ENCODE measurements at places on chromosomes 7 and 10.

DNA sequence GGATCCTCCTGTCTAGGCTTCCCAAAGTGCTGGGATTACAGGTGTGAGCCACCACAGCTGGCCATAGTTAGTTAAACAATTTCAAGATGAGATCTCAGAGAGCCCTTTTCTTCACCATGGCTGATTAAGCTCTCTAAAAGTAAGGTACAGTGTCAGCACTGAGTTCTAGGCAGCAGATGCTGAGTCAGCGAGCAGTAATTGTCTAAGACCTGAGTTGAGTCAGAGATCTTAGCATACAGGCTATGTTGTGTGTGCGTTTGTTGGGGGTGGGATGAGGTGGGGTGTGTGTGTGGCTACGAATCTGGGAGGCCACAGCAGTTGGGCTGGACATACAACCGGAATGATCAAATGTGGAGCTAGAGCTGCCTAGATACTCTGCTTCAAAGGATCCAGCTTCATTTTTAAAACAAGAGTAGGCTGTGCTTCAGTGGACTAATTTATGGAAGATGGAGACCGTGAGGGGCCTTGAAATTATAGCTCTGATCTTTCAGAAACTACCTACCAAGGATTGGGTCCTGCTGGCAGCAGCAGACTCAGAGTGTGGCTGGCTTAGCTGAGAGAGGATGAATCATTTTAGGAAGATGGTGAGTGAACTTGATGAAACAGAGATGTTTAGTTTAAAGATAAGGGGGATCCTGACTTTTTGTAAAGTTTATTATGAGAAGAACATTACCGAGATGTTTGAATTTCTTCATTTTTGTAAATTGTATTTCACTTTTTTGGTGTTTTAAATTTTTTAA, 17.5 kb upstream of the MTPN start:
- DNase-seq: no peak

DNA sequence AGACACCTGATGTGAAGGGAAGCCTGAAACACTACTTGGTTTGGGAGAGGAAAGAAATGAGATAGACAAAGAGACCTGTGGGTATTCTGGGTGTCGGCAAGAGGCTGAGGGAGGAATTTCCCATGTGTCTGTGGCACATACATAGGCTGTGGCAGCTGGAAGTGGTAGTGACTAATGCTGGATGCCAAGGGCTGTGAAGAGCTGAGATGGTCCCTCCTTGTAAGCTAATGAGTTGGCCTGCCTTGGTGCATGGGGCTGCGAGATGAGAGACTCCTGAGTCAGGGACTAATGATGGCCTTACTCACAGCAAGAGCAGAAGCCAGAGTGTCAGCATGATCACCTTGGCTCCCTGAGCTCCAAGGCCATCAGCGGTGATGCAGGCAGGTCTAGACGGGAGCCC, 119.0 kb upstream of the EEPD1 start:
- no peak for DNase-seq

DNA sequence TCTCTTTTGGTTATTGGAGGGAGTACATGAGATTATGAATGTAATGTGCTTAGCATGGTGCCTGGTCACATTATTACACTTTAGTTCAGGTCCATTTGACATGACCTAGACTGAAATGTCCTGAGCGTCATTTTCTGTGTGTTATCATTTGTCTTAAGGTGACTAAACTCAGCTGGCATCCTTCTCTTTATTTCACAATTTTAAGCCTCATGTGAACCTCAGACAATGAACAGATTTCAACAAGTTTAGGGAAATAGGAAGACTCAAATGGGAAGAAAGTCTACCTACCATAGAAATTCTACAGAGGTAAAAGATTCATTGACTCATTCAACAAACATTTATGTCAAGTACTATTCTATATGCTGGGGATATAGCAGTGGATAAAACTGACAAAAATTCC, 70.2 kb upstream of the EXOC6 start:
- DNase-seq: no peak

DNA sequence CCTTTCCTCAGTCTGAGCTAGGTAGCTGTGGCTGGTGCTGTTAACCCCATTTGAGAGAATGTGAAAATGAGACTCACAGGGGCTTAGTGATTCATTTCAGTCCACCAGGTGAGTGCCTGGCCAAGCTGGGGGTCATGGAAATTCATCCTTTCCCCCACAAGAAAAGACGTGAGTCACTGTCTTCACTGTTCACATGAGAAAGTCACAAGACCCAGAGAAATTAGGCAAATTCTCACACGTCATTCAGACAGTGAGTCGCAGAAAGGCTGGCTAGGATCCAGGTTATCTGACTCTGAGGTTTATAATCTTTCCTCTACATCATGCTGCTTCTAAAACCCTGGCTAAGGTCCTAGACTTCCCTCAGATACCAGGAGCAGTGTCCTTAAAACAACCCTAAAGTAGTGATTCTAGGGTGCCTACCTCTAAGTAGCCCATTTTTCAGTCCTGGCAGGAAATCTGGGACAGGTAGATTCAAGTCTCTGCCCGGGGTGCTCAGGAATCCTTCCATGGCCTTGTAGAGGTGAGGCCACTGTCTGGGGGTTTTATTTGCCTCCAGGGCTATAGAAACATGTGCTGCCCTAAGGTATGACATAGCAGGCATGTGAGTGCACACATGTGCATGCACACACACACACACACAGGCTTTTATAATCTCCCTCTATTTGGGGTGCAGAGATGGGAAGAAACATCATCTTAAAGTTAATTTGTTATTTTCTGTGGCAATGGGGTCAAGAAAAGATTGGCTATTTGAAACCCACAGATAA, 427.9 kb upstream of the CELF2 start:
- DNase-seq: no peak

DNA sequence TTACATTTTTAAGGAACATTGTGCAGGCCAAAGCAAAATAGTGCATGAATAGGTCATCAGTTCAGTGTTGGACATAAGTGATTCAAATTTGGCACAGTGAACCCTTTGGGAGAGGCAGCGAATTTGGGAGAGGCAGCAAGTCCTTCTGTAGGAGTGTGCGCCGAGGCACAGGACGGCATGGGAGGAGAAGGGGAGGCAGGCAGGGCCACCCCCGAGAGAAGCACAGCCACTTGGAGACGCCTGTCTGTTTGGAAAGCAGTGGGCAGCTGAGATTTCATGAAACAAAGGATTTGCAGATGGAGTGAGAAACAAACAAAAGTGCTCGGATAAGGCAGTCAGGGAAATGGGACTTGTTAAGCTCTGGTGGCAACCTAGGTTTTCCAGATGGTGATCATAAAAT, 30.6 kb downstream of the VIPR2 start:
- no peak for DNase-seq

DNA sequence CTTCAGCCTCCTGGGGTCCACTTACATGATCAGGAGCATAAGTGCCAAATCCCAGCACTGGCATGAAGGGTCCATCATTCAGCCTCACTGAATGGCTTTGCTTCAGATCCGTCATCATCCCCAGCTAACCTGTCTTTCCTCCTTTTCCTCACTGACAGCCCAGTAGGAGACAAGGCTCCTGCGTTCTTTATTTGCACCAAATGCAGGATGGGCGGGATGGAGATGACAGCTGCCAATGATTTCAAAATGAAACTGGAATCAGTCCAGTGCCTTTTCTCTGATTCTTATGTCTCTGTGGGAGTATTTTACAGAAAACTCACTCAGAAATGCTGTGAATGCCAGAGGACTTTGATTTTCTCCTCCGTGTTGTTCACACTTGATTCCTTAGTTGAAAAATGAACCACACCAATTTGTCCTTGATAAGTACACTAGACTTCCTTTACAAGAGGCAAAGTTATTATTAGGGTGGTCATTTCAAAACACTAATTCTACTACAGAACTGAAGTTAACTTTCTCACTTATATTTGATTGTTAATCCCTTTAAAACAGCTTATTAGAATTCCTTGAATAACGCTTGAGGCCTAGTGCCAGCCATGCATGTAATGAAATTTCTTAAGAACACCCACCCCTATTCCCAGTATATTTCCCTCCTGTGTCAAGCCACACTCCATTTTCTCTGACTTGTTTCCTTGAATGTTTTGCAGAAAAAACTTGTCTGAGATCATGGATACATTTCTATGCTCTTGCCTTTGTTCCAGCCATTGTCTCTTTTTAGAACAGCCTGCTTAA, at the start of gene AKR1C8:
Gene AKR1C8 (minus strand): TSS at position 164 of the 789 bp plus-strand sequence. CDS start 46 bp downstream, at position 118.
- DNase-seq: no peak

- DNase-seq: no peak
These were observed 416.3 kb downstream of the ADRA2A start for GRCh38 chr10:111493024-111493625.

GRCh38 chr7:116557066-116557585, 32.3 kb downstream of the CAV1 start:
- no peak for DNase-seq

DNA sequence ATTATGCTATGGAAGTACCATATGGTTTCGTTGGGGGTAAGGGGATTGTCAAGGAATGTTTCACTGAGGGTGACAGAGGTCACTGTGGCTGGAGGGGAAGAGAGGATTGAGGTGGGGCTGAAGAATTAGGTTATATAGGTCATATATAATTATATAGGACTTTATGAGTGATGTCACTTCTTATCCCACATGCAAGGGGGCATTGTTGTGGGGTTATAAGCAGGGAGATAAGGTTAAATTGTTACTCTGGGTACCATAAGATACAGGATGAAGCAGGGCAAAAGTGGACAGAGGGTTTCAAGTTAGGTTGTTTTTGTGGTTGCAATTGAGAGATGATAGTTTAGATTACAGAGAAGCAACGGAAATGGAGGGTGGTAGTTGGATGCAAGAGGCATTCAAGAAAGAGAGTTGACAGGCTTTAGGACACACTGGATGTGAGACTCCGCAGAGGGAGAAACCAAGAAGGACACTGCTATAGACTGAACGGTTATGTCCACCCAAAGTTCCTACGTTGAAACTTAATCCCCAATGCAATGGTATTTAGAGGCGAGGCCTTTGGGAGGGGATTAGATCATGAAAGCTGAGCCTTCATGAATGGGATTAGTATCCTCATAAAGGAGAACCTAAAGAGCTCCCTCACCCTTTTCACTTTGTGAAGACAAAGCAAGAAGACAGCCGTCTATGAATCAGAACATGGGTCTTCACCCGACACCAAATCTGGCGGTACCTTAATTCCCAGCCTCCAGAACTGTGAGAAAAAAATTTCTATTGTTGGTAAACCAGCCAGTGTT, 7.0 kb upstream of the PRR15 start:
- peak; percentile 27 for DNase-seq

GRCh38 chr7:64890761-64891362, 12.2 kb upstream of the ZNF273 start:
- DNase-seq: no peak

GRCh38 chr7:74337926-74338325, 48.7 kb downstream of the CLIP2 start:
- DNase-seq: no peak

DNA sequence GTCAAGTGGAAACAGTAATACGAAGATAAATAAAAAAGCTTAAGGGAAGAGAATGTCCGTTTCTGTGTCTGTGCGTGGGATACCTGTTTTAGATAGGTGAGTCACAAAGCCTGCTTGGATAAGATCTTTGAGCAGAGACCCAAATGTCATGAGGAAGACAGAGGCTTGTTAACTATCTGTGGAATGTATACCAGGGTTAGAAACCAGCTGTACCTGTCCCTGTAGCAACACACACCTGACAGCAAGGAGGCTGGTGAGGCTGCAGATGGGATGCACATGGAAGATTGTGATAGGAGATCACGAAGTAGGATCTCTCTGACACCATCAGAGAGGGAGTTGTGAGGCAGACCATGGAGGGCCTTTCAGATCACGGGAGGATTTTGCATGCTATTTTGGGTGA, 105.3 kb downstream of the ARHGAP21 start:
- DNase-seq: peak; percentile 25

DNA sequence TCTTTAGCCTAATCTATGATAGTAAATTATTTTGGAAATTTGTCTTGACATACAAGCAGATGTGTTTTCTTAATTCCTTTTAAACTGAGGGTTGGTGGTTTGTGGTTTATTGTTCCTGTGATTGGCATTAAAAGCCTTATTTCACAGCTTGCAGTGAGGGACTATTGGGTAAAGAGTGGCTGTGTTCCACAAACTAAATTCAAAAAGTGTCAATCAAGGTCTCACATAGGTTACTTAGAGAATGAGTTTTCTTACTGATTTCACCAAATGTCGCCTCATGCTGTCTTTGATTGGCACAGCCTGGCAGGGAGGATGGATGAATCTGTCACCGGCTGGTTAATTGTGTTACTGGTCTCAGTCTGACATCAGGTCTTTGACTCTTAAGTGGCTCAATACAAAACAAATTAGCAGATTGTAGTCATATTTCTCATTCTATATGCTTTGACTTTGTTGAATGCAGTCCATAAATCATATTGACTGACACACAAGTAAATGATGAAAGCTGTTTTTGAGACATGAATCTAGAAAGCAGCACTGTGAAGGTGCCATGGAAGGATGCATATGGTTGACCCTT, 66.8 kb upstream of the CYP26C1 start:
- DNase-seq: no peak

DNA sequence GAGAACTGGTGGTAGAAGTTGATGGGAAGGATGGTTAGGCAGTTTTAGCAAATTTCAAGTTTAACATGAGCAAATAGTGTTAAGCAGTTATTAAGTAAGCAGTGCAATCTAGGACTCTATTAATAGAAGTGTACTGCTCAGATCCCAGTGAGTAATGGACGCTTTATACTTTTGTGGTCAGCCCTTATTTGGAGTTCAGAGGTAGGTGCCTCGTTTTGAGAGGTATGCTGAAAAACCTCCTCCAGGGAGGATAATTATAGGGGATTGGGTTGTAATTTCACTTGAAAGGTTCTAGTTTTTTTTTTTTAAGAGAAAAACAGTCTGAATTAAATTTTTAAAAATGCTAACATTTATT, 33.5 kb upstream of the CCDC7 start:
- DNase-seq: no peak

GRCh38 chr7:128026551-128026950, 4.7 kb downstream of the LRRC4 start:
- DNase-seq: no peak

DNA sequence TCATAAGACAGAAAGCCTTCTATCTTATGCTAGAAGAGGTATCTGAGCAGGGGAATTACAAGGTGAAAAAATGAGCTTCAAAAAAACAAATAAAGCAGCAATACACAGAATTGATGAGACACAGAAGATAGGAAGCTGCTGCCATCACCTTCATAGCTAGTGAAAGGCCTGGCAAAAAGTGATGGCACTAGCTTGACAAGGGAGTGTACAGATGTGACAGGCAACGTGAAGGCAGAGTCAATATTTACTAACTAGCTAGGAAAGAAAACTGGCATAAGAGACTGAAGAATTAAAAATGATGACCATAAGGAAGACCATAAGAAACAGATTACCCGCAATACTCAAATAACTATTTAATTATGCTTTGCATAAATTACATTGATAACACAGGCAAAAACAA, 9.4 kb downstream of the GPR22 start:
- no peak for DNase-seq

DNA sequence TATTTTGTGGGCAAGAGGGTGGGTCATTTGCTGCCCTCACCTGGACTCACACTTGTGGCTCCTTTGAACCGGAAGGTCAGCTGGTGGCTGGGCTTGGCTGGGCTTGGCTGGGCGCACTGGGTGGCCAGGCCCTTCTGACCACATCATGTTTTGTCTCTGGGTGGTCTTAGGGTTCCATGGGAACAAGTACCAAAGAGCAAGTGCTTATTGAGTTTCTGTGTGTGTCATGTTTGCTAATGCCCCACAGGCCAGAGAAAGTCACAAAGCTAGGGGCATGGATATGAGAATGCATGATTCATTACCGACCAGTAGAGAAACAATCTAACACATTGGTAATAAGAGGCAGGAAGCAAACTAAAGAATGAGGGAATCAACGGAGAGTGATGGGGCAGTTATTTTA, 33.6 kb upstream of the NRP1 start:
- DNase-seq: no peak

GRCh38 chr10:70494536-70494935, 16.0 kb downstream of the PALD1 start:
- DNase-seq: no peak

GRCh38 chr10:24341371-24341770, 132.4 kb downstream of the KIAA1217 start:
- DNase-seq: no peak

Measured in HT-29 (cell line).